Nephron progenitor cell (in vitro differentiated cells): ENCODE measurements at places on chromosomes 2 and 18.

DNA sequence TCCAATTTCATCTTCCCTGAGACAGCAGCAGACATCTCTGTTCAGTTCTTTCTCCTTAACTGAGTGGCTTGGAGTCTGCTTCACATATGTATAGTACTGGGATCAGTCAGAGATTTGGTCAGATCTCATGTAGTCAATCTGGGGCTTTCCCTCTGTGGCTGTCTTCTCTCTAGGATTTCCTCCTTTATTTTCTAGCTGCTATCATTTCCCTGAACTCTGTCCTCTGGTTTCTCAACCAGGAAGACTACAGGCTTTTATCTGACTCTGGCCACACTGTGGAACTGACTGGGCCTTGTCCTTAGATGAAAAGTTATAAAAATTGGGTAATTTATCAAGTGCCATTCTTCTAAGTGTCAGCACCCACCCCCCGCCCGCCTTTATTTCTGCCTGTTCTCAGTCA, 121.0 kb downstream of the RAPGEF4 start:
- no peak for DNase-seq

DNA sequence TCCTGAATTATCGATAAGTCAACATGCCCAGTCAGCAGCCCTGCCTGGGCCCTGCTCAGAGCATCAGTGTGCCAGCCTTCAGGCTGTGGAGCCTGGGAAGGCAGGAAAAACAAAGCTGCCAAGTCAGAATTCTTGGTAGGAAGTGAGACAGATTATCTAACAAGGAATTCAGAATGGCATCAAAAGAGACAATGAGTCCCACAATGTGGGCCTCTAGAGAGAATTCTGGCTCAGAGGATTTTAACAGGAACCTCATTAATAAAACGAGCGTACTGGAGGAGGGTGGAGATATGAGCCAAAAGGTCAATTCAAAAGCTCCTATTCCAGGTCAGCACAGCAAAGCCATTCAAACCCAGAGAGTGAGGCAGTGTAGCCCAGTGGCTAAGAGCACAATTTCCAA, 327.6 kb upstream of the MMADHC start:
- no peak for DNase-seq

- no peak for DNase-seq
Observed at GRCh38 chr2:26975102-26975501, 4.7 kb downstream of the MAPRE3 start.

DNA sequence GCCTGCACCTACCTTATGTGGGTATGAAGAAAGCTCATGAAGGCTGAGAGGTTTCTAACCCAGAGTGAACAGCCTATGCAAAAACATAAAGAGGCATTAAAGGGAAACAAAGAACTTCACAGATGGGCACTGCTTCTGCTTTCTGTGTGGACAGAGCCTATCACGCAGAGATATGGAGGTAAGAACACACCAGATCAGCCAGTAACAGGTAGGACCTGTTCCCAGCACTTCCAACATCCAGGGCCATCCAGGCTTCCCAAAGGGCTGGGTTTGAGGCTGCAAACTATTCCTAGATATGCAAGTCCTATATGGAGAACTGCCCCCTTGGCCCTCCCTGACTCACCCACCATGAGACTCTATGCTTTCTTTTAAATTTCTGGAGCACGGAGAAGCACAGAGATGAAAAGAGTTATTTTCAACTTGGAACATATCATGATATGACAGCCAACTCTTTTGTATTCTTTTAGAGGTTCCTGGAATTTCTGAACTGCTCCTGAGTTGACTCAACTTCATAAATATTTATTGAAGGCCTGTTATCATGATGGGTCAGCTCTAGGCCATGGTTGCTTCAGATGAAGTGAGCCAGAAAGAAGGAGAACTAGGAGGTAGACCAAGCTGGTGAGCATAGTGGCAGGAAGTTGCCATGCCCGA, 77.4 kb upstream of the PPP1CB start:
- DNase-seq: no peak

GRCh38 chr2:71583876-71584275, 130.5 kb downstream of the DYSF start:
- no peak for DNase-seq

DNA sequence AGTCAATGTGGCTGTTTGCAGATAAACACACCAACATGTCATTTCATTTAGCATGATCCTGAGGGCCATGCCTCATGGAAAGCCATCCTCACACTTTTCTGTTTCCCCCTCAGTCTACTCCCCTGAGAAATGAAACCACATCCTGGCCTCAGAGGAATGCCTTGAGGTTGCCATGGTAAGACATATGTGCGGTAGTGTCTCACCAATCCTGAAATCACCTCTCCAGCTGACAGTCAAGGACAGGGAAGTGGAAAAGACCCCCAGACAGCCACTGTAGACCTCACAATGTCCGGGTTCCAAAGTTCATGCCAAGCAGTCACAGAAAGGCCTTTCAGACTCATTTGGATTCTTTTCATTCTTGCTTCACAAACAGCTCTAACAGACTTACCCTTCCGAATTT, 175.2 kb upstream of the PKDCC start:
- DNase-seq: no peak

GRCh38 chr2:47725808-47726207, 57.1 kb upstream of the MSH6 start:
- DNase-seq: no peak

DNA sequence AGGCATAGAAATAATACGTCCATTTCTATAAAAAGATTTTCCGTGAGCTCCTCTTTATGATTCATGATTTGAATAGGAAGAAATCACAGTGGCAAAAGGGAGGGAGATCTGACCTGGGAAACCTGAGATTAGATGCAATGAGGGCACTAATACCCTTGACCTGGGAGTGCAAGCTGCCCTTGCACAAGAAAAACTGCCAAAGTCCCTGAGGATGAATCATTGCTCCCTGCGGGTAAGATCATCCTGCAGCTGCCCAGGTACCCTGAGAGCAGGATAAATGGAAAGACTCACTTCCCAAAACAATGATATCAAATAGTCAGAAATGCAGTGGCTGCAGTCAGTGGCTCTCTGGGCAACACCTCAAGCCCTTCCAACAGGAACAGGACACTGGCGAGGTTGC, 11.6 kb downstream of the FHL2 start:
- DNase-seq: no peak

DNA sequence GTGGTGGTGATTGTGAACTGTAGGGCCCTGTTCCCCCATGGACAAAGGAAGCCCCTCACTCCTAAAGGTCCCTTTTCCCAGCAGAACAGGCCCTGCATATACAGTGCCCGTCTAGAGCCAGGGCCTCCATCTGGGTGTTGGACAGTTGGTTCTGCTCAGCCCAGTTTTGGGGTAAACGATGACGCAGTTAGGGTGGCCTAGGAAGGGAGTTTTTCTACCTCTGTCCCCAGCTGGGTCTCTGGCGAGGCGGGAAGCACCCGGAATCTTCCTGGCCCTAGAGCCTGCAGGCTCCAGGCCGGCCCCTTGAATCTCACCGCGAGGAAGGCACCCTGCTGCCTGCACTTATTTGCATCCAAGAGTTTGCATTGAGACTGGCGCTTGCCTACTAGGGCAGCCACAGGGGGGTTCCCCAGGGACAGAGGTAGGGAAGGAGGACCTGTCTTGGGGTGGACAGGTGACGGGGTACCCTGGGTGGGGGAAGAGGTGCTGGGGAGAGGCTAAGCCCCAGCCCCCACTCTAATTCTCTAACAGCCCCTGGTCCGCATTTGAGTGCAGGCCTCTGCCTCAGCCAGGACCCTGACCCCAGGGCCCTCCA, 529 bp upstream of the MTA3 start:
- DNase-seq: peak; percentile 45

DNA sequence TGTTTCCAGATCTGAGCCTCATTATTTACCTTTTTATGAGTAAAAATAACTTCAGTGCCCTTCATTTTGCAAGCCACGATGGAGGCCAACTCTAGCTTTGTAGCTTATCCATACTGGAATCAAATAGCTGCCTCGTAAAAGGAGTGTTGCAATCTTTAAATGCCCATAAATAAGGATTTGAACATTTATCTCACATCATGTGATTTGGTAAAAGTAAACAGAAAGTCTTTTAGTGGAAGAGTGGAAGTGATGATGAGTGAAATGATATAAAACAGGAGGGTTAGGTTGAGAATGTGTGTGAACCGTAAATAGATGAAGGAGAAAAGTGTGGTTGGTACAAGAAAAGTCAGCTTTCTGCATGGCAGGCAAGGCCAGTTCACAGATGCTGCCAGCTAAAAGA, 348.9 kb downstream of the OSR1 start:
- DNase-seq: no peak

- DNase-seq: peak; percentile 56
Observed at GRCh38 chr2:133266041-133266925, 302.0 kb downstream of the NCKAP5 start.

GRCh38 chr18:9441061-9441460, 34.3 kb upstream of the RALBP1 start:
- no peak for DNase-seq

DNA sequence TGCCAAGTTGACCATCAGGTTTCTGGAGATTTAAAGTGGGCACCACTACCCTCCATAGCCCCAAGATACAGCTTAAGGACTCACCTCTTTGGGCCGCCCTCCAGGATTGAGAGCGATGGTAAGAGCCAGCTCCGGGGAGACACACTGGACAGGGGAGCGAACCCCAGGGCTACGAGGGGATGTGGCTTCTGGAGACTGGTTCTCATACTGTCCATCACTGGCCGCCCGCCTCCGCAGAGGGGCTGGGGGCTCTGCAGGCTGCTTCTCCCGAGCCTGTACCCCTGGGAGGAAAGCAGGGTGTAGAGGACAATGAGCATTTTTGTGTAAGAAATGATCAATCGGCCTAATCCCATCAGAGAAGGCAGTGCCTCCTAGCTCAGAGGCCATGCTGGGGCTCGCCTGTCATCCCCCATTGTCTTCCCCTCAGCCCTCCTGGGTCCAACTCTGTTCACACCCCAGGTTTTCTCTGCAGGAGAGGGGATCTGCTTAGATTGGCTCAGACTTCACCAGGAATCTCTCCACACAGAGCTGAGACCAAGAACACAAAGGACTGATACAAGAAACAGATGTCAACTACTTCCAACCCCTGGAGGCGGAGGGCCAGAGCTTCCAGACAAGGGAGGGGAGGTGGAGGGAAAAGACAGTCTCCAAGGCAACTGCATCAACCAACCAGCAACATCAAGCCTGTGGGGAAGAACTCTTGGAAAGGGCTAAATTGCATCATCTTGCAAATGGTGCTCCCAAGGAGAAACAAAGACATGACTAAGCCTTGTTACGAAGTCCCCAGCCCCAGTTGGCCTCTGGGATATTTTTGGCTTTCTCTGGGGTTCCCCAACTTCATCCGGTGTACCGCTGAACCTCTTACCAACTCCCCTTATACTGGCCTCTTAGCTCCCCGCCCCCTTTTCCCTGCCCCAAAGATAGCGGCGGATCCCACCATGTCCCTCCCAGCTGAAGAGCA, 166.6 kb downstream of the TNS1 start:
- DNase-seq: no peak

DNA sequence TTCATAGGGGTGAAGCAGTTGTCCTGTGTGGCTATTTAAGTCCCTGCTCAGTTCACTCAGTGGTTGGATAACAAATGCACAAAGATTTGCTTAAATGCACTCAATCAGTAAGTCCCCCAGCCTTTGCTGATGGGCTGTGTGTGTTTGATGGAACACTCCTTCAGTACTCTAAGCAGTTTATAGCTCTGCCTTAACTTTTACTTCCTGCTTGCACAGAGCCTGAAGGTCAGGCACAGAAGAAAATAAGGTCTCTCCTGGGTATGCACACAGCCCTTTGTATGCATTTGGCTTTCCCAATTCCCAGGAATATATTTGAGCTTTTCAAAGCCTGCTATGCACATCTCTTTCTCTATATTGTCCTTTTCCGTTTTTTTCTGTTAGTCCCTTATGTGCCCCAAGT, 208.7 kb upstream of the STK17B start:
- DNase-seq: no peak

DNA sequence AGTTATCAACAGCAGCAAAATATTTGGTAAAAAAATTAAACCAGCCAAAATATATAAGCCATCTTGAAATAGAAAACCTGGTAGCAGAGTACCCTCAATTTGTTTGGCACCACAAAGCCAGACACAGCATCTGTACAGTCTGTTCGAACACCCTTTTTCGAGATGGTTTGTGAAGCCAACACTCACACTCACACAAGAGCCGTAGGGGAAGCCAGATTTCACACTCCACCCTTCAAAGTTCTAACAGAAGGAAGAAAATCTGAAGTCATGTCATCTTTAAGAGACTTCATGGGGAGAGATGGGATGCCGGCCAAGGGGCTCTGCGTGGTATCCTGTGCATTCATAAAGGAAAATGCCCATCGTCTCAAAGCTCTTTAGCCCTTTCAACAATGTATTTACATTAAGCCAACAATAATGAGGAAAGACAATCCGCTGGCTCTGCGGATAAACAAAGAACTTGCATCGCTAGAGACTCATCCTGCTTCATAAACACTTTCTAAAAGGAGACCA, 451.5 kb upstream of the CHST9 start:
- no peak for DNase-seq

GRCh38 chr2:21793461-21793860, 669.7 kb downstream of the TDRD15 start:
- DNase-seq: no peak
